ENCODE measurements at places on chromosomes 2 and 18. TPM values are rescaled to one million over a fixed set of nuclear protein-coding genes. Genes with fewer than 3 reads are reported as not detected.

The PLCL1 gene
- 6.7 TPM for total RNA-seq

DNA sequence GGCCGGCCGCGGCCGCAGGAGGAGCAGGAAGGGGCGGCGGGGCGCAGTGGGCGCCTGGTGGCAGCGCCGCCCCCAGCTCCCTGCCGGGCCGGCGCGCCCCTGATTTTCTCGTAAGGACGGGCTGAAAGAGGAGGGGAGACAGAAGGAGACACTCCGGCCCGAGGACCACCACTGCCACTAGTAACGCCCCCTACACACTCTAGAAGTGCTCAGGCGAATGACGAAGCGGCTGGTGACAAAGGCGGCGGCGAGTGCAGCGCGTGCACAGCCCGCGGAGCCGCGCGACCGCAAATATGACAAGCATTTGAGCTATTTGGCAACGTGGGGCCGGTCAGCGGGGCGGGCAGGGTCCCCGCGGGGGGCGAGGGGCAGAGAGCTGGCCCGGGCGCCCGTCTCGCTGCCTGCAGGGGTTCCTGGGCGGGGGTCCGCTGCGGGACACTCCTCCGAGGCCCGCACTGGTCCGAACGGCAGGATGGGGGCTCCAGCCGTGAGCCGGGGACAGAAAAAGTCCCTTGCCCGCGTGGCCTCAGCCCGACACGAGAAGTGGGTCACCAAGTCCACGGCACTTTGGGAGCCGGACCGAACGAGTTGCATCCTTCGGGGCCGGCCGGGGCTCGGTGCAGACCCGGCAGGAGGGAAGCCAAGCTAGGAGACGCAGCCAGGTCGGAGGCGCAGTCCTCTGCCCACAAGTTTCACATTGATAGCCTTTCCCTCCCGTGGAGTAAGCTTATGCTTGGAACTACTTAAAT lies 524 bp upstream of the SERTAD2 start:
- peak; percentile 87 for DNase-seq

The TP53I3 gene
- 25.3 TPM for total RNA-seq

The MAP3K19 gene
- total RNA-seq, result 0.09 TPM

The MAP2 gene
- 41.9 TPM for total RNA-seq

Data from sciatic nerve (tissue), 2 donors.